Activated T-cell treated with anti-CD3 and anti-CD28 coated beads, Interleukin-2, amount 50 U/mL, for 24 hours (primary cell): ENCODE measurements at places on chromosomes 12 and 14.

- DNase-seq: no peak
Measured at GRCh38 chr12:132106921-132107320, 37.2 kb downstream of the DDX51 start.

GRCh38 chr12:45246236-45246635, 30.3 kb downstream of the ANO6 start:
- no peak for DNase-seq

DNA sequence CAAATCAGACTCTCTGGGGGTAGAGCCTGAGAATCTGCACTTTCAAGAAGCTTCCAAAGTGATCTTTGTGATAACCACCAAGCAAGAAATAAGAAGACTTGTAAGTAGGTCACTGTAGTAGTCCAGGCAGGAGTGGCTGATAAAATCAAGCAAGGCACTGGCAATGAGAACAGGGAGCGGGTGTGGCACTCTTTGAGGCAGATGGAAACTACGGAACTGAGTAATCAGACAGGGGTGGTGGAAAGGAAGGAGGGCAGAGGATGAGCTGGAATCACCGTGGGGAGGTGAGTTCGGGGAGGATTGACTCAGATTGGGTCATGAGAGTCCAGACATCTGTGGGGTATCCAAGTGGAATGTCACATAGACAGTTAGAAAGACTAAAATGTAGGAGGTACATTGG, 44.4 kb upstream of the PLXNC1 start:
- no peak for DNase-seq

DNA sequence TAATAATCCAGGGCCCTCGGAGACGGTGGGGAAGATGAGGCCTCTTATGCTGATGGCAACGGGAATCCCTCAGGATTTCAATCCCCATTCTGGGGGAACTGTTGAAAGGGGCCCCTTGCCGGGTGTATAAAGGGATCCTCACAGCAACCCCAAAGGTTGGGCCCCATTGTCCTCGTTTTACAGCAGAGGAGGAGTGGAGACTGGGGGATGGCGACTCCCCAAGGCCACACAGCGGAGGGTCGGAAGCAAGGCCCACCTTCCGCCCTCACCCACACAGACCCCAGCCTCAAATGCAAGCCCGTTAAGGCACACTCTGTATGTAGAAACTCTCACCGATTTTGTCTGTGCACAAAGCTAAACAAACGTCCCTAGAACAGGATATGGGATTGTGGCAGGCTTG, 327.9 kb upstream of the DIO3 start:
- DNase-seq: no peak
